Muscle of back (tissue), 13 donors: ENCODE measurements at places on chromosomes 5 and 9.
A peak's percentile ranks its signal among the peaks of the same experiment; 100 is the strongest.

- no peak for DNase-seq
Observed at GRCh38 chr9:109953300-109953699, 173.3 kb downstream of the PALM2AKAP2 start.

- DNase-seq, result no peak
Observed at GRCh38 chr9:129270205-129270604, 92.1 kb upstream of the IER5L start.

DNA sequence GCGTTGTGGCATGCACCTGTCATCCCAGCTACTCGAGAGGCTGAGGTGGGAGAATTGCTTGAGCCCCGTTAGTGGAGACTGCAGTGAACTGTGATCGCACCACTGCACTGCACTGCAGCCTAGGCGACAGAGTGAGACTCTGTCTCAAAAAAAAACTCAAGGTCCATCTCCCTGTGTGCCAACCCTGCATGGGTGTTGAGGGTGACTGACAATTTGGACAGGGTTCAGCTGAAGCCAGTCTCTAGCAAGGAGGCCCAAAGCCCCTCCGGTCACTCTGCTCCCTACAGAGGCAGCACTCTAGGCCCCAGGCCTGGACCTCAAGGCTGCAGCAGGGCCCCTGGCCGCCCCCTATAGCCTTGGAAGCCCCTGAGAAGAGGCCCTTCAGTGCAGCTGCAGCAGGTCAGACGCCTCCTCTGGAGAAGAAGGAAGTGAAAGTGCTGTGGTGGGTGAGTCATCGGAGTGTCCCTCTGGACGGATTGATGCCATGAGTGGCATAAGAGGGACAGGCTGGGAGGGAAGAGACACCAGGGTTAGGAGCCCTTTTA, 39.2 kb upstream of the NEK6 start:
- DNase-seq, result peak; percentile 31

DNA sequence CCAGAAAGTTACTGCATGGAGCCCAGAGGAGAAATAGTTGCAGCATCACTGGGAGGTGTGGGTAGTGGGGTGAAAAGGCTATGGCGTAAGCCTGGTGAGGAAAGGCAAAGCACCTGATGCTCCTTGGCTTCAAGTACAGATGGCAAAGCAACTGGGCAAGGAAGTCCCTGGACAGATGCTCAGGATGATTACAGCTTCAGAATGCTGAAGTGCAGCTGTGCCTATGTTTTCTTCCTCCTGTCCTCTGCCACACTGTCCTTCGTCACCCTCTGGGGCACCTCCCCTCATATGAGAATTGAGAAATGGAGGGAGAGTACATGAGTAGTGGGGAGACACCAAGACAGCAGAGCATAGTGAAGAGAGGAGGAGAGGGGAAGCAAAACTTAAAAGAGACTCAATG, 328.0 kb downstream of the PDE4D start:
- no peak for DNase-seq

- DNase-seq, result no peak
Observed at GRCh38 chr5:43024217-43024616, 15.9 kb downstream of the ANXA2R start.

DNA sequence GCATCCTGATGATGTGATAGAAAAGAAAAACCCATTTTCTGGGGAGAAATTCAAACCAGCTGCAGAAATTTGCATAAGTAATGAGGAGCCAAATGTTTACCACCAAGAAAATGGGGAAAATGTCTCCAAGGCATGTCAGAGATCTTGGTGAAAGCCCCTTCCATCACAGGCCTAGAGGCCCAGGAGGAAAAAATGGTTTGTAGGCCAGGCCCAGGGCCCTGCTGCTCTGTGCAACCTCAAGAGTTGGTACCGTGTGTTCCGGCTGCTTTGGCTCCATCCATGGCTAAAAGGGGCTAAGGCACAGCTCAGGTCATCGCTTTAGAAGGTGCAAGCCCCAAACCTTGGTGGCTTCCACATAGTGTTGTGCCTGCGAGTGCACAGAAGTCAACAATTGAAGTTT, 543.1 kb downstream of the ZNF608 start:
- no peak for DNase-seq

- DNase-seq, result no peak
Observed at GRCh38 chr5:131305906-131306305, 42.1 kb downstream of the CDC42SE2 start.

DNA sequence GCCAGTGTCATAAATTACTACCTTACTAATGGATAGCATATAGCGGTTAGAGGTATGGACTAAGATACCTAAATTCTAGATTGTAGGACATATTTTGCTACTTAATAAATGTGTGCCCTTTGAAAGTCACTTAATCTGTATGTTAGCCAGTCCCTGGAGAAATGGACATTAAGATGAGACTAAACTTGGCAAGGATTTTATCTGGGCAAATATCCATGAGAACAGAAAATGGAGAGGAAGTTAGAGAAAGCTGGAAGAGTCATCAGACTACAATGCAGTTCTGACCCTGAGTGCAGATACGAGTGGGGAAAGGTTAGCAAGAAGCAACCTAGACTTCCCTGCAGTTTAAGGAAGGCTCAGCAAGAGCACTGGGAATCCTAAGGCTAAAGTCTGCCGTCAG, 33.0 kb downstream of the TBCA start:
- DNase-seq, result no peak

DNA sequence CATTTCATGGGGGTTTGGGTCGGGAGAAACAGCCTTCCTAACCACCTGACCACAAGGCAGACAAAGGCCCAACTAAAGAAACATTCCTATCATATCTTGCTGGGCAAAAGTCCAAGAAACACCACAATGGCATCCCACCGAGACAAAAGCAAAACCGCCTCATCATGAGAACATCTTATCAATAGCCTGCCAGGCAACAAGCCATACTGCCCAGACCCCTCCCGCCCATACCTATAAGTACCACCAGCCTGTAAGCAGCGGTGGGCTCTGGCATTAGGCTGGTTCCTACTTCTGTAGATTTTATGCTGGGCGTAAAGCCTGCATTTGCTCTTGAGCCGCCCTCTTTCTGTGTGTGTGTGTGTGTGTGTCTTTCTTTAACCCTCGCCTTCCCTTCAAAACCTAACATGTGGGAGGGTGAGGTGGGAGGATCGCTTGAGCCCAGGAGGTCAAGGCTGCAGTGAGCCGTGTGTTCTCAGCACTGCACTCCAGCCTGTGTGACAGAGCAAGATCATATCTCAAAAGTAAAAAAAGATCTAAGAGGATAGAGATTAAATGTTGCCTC, 56.9 kb downstream of the PDE6A start:
- DNase-seq, result no peak

- no peak for DNase-seq
Observed at GRCh38 chr5:852431-853401, 1.9 kb upstream of the ZDHHC11 start.

DNA sequence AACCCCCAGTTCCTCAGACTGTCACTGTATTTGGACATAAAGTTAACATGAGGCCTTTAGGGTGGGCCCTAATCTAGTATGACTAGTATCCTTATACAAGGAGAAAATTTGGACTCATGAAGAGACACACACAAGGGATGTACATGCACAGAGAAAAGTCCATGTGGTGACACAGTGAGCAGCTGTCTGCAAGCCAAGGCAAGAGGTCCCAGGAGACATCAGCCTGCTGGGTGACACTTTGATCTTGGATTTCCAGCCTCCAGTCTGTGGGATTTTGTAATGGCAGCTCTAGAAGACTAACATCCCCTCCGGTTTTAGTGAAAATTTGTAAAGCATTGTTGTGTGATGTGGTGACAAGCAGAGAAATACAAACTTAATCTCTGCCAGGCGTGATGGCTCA, 66.1 kb downstream of the RAI14 start:
- no peak for DNase-seq

DNA sequence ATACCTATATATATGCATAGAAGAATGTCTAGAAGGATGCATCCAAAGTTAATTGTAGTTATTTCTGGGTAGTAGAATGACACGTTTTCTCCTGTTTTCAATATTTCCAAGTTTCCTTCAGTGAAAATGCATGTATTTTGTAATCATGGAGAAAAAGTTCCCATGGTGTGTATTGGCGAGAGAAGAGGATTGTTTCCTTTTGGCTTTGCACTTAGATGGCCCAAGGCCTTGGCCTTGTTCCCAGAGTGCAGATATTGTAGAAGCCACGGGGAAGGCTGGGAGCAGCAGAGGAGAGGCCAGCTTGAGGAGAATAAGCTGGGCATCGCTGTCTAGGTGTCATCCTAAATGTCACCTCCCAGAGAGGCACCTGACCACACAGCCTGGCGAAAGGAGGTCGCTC, 44.0 kb downstream of the IRF1 start:
- peak; percentile 92 for DNase-seq

DNA sequence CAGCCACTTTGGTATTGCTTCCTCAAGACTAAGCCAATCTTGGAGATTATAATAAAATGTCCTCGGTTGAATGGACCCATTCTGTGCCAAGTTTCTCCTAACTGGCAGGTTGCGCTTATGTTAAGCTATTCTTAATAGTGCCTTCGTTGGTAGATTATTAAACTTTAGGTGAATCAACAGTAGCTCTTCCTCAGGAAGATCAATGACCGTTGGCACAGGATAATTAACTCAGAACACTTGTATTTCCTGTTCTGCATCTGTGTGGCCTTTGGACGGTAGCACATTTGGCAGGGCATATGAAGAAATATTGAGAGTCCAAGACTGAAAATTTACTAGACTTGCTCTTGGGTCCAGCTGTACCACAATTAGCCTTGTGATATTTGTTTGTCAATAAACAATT, 402.9 kb downstream of the MLLT3 start:
- DNase-seq, result no peak

DNA sequence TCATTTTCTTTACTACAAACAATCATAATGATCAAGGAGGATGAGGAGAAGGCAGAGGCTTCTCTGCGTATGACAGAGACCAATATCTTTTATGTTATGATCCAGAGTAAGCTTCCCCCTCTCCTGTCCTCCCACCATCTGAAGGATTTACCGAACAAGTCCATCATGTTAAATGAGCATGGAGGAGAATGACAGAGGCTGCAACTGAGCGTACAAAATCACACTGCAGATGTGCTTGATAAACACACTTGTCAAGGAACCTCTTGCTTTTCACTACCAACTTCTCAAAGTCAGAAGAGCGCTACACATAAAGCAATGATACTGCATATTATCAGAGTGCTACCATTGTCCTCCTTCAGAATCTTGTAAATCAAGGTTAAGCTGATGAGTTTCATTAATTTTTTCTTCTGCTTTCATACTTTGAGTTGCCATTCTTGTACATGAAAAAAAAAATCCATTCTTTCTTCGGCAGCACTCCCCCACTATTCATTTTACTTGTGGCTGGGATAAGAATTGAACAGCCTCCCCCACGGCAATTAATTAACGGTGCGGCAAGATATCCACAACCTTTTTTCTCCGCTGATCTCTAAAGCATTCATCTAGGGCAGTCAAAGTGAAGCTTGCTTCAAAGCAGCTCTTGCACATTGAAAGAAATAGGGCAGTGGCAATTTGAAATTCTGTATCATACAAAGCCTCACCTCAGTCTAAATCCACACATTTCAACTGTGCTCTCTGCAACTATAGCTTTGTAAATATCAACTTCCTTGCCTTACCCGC, 673.9 kb upstream of the DMAC1 start:
- no peak for DNase-seq

GRCh38 chr5:128490761-128491160, 47.3 kb downstream of the FBN2 start:
- DNase-seq, result no peak

DNA sequence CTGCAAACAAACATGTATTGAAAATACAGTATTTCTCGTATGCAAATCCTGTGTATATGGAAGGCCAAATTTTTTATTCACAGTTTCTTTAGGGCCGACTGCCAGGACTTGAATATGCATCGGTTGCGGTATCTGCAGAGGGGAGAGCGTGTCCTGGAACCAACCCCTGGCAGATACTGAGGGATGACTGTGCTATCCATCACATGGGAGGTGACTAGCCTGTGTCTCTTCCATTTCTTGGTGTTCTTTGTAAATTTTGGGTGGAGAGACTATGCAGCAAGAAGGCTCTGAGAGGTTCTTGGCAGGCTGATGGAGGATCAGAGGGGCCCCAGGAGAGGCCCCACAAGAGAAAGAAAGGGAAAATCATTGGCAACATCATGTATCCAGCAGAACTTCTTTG, 384.3 kb downstream of the YTHDC2 start:
- peak; percentile 59 for DNase-seq

GRCh38 chr9:78064075-78064474, 32.5 kb upstream of the GNAQ start:
- DNase-seq, result no peak

GRCh38 chr9:96892131-96892530, 36.5 kb upstream of the NUTM2G start:
- DNase-seq, result no peak

- peak; percentile 53 for DNase-seq
Observed at GRCh38 chr9:26524267-26524666, 368.3 kb downstream of the CAAP1 start.

GRCh38 chr9:84748112-84748511, 78.6 kb downstream of the NTRK2 start:
- no peak for DNase-seq

DNA sequence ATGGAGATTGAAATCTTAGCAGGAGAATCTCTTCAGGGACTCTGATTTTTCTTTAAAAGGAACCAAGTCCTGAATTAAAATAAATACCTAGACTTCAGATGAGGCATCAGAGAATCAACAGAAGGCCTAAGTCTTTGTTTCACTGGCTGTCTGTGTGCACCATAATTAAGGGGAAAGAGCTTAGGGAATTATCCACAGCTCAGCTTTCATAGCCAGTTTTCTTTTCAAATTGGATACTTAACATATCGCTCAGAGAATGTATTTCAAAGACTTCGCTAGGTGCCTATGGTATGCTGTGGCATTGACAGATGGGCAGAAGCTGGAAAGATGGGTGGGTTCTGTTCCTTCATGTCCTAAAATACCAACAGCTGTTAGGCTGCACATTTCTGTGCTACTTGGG, 325.8 kb downstream of the TMEM38B start:
- no peak for DNase-seq

GRCh38 chr5:92704590-92704989, 876.4 kb downstream of the NR2F1-AS1 start:
- no peak for DNase-seq

- DNase-seq, result peak; percentile 31
Observed at GRCh38 chr5:94544031-94544650, 74.3 kb downstream of the KIAA0825 start.

DNA sequence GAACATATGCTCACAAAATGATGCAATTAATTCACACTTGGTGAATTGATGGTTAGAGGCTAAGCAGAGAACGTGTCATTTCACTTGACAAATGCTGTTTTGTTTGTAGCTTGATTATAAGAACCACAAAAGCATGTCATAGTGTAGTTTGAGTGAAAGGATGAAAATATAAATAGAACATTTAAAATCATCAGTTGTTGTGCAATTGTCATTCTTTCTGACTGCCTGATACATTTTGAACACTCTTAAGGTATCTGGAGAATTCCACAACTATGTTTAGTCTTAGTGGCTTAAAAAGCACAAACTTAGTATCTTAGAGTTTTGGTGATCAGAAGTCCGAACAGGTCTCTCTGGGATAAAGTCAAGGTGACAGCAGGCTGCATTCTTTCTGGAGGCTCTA, 129.4 kb downstream of the BASP1 start:
- no peak for DNase-seq

DNA sequence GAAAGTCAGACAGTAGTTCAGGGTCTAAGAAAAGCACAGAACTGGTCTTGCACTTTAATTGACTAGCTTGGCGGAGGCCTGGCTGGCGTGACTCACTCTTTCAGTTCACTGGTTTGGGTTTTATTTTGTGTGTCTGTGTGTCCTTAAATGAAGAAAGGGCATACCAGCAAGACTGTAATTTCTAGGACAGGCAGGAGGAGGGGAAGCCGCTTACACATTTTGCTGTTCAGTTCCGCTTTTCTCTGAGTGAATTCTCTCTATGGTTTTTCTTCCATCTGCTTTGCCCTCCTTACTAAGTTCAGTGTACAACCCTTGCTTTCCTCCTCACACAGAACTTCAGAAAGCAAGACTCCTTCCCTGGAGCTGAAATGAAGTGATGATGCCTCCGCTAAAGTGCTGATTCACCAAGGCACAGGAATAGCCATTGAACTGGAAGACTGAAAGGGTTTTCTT, 150.8 kb downstream of the MEF2C start:
- no peak for DNase-seq
